ENCODE measurements at places on chromosomes 5 and 9.

GRCh38 chr5:160448886-160449285, 27.2 kb downstream of the PTTG1 start:
- DNase-seq, result no peak

DNA sequence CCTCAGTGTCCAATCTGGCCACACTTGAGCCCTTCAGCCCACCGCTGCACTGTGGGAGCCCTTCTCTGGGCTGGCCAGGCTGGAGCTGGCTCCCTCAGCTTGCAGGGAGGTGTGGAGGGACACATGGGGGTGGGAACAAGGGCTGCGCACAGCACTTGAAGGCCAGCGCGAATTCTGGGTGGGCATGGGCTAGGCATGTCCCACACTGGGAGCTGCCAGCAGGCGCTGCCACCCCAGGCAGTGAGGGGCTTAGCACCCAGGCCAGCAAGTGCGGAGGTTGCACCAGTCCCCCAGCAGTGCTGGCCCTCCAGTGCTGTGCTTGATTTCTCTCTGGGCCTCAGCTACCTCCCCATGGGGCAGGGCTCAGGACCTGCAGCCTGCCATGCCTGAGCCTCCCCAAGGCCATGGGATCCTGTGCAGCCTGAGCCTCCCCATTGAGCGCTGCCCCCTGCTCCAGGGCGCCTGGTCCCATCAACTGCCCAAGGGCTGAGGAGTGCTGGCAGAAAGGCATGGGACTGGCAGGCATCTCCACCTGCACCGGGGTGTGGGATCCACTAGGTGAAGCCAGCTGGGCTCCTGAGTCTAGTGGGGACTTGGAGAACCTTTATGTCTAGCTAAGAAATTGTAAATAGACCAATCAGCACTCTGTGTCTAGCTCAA, 148.2 kb downstream of the EMB start:
- DNase-seq, result no peak

DNA sequence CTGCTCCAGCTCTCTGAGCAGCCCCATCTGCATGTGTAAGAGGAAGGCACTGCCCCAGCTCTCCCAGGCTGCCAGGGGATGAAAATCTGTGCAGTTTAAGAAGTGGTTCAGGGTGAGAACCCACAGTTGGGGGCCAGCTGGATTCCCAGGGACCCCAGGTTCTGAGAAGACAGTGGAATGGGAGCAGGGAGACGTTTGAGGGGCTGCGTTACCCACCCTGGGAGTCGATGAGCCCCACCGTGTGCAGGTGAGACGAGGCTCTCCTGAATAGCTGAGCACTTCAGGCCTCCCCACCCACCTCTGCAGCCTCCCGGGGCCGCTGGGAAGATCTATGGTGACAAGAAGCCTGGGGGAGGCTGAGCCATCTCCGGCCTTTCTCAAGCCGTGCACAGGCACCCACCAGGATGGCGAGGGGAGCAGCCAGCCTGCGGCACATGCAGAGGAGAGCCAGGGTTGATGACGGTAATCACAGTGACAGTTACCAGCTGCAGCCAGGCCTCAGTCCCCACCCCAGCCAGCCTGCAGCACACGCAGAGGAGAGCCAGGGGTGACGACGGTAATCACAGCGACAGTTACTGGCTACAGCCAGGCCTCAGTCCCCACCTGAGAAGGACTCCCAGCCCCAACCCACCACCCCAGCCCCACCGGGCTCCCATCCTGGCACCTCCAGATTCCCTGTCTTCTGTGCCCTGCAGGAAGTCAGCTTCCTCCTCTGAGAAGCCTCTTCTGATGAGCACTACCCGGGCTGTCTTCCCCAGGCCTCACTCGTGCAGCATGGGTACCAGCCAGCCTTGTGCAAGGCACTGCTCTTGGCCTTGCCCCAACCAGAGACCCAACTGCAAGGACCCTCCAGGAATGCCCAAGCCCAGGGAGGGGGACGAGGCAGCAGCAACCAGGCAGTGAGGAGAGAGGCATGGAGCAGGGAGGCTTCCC, 150.8 kb upstream of the PPP1R26 start:
- no peak for DNase-seq

- no peak for DNase-seq
Observed at GRCh38 chr5:33877449-33877848, 14.3 kb downstream of the ADAMTS12 start.

DNA sequence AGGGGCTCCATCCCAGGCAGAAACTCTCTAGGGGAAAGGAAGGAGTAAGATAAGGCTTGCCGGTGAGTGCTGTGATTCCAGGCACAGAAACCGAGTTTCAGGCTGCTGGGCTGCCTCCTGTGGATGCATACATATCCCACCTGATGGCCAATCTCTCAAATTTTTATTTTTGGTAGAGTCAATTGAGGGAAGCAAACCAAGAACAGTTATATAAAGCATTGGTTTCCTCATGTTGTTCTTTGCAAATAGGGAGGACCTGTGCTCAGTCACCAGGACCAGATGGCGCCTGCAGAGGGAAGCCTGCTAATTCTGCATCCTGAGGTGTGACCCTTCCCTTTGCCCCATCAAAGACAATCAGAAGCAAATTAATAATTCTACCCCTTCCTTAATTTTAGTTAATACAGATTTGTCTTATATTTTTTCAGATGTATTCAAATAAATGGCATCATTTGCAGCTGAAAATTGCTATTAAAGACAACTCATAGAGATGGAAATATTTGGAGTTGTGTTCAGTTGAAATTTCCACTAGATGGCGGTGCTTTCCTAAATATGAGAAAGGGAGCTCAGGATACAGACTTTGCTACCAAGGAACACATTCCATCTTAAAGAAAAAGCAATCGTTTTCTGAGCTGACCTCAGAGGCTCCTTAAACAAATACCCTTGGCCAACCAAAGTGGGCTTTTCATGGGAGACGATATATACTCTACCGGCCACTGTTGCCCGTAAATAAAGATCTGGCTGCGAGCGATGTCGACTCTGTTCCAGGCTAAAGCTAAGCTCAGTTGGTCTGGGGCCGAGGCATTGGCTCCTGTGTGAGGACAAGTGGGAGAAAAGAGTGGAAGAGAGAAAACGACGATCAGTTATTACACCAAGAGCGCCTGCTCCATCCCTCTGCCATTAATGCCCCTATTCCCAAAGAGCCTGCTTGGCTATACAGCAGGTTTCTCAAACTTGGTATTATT, 225.7 kb upstream of the KLF9 start:
- DNase-seq, result peak; percentile 30

GRCh38 chr5:141623611-141624010, 4.8 kb upstream of the DIAPH1 start:
- DNase-seq, result no peak
